T follicular helper cell (primary cell): ENCODE measurements at places on chromosomes 16 and 17.

DNA sequence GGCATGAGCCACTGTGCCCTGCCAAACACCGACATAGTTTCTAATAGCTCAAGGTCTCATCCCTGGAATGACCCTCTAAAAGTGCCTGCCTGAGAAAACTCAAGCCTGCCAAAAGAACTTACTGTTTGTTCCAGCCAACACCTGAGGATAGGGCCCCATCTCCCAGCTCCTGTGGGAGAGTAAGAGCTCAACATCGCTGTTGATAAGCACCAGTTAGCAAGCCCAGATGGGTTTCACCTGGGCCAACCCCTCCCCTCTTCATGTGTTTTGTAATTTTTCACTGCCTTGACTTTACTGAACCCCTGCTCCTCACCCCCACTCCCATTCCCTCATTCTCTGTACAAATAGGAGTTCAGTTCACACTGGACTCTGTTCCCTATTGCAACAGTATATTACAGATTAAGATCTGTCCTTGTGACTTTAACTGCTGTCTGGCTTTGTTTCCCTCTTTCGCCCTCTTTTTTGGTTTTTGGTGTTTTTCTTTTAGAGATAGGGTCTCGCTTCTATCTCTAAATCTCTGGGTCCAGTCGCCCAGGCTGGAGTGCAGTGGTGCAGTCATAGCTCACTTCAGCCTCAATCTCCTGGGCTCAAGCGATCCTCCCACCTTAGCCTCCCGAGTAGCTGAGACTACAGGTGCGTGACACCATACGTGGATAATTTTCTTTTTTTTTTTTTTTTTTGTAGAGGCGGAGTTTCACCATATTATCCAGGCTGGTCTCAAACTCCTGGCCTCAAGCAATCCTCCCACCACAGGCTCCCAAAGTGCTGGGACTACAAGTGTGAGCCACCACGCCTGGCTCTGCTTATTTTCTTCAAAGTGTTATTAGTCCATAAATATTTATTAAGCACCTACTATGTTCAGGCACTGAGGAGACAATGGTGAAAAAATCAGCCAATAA, 12.3 kb downstream of the NUPR1 start:
- no peak for DNase-seq

GRCh38 chr17:42782166-42783061, 2.0 kb downstream of the WNK4 start:
- DNase-seq: no peak

DNA sequence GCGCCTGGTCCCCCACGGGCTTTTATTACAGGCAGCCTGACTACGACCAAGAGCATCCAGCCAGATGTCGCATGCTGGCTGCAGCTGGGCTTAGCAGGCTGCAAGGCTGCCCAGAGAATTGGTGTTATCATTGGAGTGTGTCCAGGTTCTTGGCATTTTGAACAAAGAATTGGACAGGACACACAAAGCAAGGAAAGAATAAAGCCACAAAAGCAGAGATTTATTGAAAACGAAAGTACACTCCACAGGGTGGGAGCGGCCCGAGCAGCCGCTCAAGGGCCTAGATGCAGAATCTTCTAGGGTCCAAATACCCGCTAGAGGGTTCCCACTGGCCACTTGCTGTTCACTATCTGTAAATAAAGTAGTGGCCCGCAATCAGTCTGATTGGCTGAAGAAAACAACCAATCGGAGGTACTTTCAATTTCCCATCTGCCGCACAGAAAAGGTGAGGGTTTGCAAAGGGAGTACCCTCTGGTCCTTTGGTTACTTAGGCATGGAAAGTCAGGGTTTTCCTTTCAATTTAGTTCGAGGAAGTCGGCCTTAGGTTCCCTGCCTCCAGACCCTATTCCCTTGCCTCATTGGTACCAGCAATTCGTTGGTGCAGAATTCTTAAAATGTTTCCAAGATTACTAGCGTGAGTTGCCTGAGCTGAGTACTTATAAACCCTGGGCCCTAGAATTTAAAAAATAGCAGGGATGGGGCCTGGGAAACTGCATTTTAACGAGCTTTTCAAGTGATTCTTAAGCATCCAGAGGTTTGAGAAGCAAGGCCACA, 38.5 kb upstream of the CNEP1R1 start:
- no peak for DNase-seq

- no peak for DNase-seq
Measured at GRCh38 chr17:57466017-57466471, 209.7 kb downstream of the MSI2 start.

DNA sequence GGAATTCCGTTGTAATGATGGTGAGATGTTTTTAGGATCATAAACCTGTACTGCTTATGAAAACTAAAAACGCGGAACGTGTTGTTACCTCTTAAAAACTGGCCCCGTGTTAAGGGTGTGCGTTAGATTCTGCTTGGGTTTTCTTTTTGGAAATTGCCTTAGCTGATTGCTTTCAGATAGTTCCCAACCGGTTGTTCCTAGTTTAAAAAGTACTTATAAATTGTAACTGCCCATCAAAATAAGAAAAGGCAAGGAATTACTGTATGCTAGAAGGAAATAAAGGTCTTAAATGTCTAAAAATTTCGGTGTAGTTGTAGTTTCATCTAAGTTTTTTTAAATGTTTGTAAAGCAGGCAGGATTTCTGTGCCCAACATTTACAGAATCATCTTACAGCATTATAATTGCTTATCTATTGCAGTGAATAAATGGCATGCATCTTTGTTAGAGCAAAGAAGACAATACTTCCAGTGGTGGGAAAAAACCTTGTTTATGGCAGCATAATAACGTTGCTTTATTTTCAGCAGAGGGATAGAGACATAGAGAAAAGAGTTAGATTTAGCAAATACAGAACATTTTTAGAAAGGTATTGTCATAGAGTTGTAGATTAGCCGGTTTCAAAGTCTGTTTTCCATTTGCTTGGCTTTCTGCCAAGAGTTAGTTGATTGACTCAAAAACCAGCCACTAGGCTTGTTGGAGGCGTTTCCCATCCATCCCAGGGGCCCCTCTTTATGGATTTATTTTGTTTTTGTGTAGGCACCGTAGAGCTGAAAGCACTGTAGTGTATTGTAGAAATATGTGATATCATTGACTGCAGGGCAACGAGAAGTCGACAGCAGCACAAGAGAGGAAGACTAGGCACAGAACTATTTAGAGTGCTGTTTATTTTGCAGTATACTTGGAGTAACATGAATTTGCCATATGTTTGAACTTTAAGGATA, 1.7 kb downstream of the PPM1D start:
- DNase-seq: peak; percentile 8

DNA sequence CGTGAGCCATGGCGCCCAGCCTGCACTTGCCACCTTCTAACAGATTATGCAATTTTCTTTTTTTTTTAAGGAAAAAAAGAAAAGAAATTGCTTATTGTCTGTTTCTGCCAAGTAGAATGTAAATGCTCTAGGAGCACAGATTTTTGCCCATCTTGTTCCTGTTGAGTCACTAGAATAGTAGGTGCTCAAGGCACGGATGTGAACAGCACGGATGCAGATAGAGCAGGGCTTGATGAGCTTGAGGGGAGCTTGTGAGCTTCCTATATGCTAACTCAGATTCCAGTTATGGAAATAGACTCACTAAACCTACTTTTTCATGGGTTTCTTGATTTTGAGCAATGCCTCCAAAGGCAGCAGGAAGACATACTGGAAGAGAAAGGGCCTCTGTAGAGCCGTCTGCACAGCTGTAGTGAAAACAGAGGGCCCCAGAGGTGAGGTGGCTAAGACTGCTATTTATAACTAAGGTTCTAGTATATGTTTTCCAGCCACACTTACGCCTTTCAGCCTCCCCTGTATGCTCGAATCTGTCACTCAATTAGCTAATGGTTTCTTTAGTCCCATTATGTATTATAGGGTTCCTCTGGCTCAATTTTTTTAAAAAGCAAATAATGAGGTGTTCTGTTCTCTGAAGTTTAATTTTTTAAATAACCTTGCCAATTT, 72.8 kb downstream of the WWP2 start:
- no peak for DNase-seq

GRCh38 chr17:79007504-79008381, 1.8 kb downstream of the CANT1 start:
- DNase-seq: no peak

- DNase-seq: no peak
Measured at GRCh38 chr16:84069540-84069939, 26.9 kb upstream of the SLC38A8 start.

- DNase-seq: no peak
Measured at GRCh38 chr16:81491541-81492188, 47.1 kb downstream of the CMIP start.

DNA sequence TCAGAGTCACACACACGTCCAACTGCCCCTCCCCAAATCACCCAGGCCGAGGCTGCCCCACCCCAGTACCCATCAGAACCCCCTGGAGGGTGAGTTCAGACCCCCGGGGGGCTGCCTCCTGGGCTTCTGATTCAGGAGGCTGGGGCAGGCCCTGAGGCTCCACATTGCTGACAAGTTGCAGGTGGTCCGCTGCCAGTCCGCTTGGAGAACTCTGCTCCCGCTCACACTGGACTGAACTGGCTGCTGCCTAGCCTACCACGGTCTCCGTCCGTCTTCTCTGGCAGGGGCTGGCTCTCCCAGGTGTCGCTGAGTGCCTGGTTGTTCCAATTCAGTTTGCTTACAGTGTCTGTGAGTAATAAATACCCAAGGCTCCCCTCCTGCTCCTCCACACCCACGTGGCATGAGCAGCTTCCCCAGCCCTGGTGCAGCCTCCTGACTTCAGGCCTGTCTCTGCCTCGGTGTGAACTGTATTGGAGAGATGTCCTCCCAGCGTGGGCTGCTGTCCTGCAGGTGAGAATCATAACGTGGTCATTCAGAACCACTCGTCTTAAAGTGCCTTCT, 163.4 kb downstream of the LAT start:
- DNase-seq: no peak

- no peak for DNase-seq
Measured at GRCh38 chr16:10405386-10405939, 19.6 kb downstream of the ATF7IP2 start.

DNA sequence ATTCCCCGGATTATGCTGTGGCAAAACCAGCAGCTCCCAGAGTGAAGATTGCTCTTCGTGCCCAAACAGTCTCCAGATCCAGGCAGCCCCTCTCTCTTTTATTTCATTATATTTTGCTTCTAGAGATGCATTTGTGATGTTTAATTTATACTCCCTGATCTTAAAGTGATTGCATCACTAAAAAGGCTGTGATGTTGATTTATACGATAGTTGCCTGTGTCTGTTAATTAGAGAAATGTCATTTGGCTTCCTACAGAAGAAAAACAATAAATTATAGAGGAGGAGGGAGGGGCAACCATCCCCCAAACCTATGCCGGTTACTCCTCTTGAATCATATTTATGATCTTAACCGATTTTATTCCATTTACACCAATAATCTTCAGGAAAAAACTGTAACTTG, 615.3 kb downstream of the TOX3 start:
- DNase-seq: no peak

DNA sequence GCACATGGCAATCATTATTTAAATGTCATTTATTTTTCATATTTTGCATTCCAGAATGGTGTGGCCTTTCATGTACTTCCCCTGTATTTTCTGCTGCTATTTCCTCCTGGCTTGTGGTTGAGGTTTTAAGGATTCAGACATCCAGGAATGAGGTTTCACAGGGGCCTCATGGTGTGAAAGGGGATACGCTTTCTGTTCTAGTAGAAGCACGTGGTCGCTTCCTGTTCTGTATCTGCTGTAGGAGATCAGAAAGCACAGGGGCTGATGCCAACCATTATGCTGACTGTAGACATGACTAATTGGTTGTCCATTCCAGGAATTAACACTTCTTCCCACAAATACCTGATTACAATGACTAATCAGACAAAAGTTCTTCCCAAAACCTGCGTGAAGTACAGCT, 405.9 kb downstream of the SHISA9 start:
- no peak for DNase-seq

- no peak for DNase-seq
Measured at GRCh38 chr16:29825145-29826044, 5.1 kb downstream of the MVP start.

- DNase-seq: no peak
Measured at GRCh38 chr16:54326266-54326662, 39.7 kb upstream of the IRX3 start.

- DNase-seq: no peak
Measured at GRCh38 chr17:51398128-51398525, 137.8 kb downstream of the UTP18 start.

DNA sequence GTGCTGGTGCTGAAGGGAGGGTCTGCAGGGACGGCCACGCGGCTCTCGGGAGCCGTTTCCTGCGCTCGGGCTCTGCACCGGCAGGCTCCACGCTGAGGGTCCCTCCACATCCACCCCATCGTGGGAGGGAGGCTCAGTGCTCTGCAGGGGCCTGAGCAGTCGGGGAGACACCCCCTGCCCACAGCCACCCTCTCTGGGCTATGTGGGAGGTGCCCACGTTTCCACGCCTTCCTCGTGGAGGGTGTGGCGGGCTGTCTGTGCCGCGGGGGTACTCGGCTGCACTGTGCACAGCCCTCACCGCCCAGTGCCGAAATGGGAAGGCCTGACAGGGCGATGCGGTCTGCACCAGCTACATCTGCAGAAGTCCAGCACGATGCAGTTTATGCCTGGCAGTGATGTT, 25.5 kb upstream of the ZNF750 start:
- DNase-seq: no peak

GRCh38 chr16:59988591-59988990, 1254.5 kb upstream of the GOT2 start:
- DNase-seq: no peak

DNA sequence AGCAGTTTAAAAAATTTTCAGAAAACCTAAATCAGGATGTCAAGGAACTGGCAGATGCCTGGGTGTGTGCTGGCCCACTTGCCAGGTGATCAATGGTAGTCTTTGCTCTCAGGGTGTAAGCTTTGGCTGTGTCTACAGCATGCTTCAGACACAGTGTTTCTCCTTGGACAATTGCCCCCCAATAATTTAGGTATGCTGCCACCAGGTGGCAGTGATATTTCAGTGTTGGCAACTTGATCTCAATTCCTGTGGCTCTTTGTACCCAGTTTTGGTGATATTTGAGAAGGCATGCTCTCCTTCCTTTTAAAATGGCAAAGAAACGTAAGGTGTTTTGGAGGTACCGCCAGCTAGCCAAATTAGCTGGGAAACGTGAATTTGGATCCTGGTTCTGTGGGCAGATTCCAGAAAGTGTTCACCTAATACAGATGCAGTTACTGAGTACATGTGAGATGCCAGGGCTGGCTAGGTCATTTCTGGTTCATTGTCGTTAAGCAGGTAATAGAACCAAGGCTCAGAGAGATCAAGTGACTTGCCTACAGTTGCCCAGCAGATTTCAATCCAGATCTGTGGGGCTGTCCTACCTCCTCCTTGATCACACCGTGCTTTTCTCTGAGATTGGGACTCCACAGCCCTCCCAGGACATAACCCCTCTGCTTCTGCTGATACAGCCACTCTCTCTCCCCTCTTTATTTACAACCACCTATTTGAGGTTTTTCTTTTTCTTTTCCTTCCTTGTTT, 155.6 kb upstream of the PLCG2 start:
- peak; percentile 33 for DNase-seq

GRCh38 chr17:10051112-10051511, 146.0 kb upstream of the RCVRN start:
- DNase-seq: no peak

GRCh38 chr16:79902351-79902750, 301.8 kb upstream of the MAF start:
- no peak for DNase-seq

GRCh38 chr16:70694088-70694867, 8.4 kb upstream of the MTSS2 start:
- no peak for DNase-seq

- no peak for DNase-seq
Measured at GRCh38 chr16:68800257-68800875, 43.0 kb upstream of the TANGO6 start.

GRCh38 chr17:14730821-14731220, 429.9 kb downstream of the HS3ST3B1 start:
- DNase-seq: no peak
